ENCODE measurements at places on chromosomes 1 and 21.

GRCh38 chr21:46486481-46487126, 27.9 kb downstream of the DIP2A start:
- no peak for DNase-seq

GRCh38 chr1:12315146-12315545, 85.3 kb downstream of the VPS13D start:
- DNase-seq: no peak

DNA sequence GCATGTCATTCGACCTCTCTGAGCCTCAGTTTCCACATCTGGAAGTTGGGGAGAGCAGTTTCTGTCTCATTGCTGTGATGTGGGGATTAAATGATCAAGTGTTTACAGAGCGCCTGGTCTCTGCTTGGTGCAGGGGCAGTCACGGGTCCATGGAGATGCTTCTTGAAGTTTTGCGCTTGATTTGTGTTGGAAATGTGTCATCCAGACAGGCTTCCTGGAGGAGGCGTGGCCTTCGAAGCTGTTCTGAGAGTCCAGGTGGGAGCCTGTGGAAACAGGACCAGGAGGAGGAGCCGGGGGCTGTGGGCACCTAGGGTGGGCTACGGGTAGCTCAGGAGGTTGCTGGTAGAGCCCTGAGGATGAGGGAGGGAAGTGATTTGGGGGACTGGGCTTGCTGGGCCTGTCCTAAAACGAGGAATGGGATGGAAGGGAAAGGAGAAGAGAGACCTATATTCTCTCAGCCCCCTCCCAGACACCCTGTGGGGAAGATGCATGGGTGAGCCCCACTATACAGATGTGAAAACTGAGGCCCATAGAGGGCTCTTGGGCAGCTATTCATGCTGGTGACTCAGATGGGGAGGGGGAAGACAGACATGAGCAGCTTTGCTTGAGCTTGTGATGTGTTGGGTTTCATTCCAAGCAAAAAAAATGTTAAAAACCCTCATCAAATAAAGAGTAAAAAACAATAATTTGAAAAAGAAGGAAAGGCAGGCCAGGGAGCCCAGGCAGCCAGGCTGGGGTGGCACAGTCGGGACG, 107.2 kb upstream of the WNT4 start:
- no peak for DNase-seq

- DNase-seq: no peak
These were observed 97.4 kb upstream of the EDEM3 start for GRCh38 chr1:184851822-184852746.

GRCh38 chr1:66422804-66423203, 111.1 kb upstream of the SGIP1 start:
- DNase-seq: no peak

DNA sequence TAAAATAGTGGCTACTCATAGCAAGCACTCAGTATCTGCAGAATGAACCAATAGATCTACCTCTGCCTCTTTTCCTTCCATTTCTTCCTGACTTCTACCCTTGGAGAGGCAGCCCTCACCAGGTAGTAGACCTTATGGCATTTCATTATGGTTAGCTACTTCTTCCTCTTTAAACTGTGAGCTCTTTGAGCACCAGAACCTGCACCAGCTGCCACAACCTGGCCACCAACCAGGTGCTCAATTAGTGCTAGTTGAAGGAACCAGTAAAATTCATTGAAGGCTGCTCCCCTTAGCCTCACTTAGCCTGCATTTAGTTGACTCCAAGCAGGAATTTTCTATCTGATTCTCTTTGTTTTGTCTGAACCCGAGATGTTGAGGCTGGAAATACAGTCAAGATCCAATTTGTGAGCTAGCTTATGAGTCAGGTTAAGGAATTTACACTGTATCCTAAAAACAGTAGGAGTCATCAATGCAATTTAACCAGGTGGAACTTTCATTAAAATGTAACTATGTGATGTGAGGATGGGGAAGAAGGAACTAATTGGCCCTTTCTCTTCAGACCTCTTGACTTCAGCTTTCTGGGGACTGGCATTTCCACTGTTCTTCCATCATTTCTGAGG, 81.5 kb upstream of the UBE2U start:
- DNase-seq: no peak

- DNase-seq: no peak
These were observed 9.2 kb downstream of the POU2F1 start for GRCh38 chr1:167229719-167230385.

GRCh38 chr21:16406355-16406754, 676.6 kb downstream of the USP25 start:
- no peak for DNase-seq

- DNase-seq: no peak
These were observed 8.2 kb downstream of the LRRC8B start for GRCh38 chr1:89532866-89533265.

DNA sequence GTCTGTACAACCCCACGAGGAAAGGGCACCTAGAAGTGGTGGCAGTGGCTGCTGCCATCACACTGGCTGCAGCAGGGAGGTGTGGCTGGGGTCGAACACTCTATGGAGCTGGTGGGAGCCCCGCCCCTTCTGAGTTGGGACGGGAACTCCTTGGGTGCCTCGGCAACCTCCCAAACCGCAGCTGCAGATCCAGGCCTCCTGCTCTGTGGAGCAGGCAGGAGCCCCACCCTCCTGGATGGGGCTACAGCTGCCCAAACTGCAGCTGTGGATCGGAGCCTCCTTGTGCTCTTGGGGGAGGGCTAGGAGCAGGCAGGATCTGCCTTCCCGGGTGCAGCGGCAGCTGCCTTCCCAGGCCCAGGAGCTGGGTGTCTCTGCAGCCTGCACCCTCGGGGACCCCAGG, 38.9 kb upstream of the TARDBP start:
- no peak for DNase-seq

GRCh38 chr1:3743421-3743820, 8.8 kb upstream of the CCDC27 start:
- DNase-seq: no peak

GRCh38 chr1:232011961-232012360, 385.4 kb downstream of the DISC1 start:
- no peak for DNase-seq

DNA sequence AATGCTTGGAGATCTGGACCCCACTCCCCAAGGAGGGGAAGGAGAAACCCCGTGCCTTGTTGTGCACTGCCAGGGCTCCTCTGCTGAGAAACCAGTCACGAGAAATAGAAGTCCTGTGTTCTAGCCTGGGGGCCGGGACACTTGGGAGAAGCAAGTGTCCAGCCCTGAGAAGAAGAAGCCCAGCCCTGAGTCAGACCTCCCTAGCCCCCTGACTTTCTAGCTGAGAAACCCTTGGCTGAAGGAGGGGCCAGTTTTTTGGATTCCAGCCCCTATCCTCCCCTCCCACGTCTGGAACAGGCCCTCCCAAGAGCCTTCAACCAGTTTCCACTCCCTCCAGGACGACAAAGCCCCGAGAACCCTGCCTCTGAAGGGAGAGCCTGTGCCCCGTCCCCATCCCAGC, 100.5 kb downstream of the NAV1 start:
- no peak for DNase-seq

DNA sequence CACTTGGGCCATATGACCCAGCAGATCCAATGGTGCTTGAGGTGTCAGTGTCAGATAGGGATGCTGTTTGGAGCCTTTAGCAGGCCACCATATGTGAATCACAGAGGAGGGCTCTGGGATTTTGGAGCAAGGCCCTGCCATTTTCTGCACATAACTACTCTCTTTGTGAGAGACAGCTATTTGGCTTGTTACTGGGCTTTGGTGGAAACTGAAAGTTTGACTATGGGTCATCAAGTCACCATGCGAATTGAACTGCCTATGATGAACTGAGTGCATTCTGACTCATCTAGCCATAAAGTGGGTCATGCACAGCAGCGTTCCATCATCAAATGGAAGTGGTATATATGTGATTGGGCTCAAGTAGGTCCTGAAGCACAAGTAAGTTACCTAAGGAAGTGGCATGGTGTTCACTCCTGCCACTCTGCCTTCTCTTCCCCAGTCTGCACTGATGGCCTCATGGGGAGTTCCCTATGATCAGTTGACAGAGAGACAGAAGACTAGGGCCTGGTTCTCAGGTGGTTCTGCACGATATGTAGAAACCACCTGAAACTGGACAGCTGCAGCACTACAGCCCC, 447.3 kb downstream of the AGBL4 start:
- DNase-seq: no peak

GRCh38 chr1:179447489-179447888, 81.7 kb downstream of the AXDND1 start:
- no peak for DNase-seq

DNA sequence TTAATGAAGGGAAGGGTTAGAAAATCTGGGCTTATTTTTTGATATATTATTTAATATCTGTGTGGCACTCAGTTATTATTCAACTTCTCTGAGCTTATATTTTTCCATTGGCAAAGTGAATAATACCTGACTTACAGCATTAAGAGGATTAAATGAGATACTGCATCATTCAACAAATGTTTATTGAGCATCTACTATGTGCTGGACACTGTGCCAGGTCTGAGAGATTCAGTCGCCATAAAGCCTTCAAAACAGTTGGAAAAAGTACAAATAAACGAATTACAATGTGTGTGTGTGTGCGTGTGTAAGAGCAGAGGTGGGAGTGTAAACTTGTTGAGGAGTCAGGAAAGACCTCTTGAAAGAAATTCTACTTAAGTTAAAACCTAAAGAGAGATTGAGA, 87.9 kb upstream of the CD53 start:
- no peak for DNase-seq

- DNase-seq: no peak
These were observed 246.4 kb upstream of the POU3F1 start for GRCh38 chr1:38292969-38293368.

GRCh38 chr1:108034396-108034795, 69.4 kb upstream of the VAV3 start:
- DNase-seq: peak; percentile 31

DNA sequence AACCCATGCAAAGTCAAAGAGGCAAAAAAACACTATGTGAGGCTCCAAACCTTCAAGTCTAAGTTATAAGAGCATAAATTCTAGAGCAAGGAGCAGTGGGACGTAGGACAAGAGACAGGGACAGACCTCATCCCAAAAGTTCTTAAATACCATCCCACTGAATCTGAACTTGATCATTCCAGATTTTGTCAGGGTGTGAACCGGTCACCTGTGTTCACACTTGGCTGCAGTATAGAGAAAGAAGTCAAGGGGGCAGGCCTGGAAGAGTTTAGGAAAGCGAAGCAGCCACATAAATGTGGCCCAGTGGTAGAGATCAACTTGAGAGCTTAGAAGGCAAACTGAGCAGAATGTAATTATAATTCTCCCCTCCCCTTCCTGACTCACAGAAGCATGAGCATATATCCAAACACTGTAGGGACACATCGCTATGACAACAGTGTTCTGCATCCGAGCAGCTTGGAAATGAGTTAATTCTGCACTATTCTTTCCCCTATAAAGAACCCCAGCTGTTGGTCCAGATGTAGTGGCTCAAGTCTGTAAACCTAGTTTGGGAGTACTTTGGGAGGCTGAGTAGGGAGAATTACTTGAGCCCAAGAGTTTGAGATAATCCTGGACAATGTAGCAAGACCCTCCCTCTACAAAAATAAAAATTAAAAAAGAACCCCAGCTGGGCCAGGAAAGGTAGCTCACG, 2.7 kb downstream of the AKR7A2 start:
- no peak for DNase-seq

DNA sequence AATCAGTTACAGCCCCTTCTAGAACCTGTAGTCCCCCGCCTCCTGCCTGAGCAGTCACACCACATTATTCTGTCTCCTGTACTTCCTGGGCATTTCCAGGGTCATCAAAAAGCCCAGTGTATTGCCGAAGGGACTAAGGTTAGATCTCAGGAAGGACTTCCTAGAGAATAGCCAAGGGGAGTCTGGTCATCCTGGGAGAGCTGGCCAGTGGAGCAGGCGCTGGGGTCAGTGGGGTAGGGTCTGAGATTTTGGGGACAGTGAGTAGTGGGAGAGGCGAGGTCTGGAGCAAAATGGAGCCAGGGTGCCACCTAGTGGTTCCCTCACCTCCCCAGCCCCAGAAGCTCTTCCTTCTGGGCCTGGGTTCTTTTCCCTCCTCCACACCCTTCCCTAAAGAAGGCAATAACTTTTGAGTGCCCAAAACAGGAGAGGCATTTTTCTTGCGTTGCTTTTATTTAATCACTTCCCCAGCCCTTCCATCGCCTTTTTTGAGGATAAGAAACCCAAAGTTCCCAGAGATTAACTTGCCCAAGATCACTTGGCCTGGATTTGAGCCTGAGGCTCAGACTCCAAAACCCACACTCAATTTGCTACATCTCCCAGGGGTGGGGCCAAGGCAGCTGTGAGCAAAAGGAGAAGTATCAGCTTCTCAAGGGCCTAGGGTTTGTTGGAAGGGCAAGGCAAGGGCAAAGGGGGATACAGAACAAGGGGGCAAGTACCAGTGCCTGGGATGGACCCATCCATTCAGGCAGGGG, 7.3 kb upstream of the PMVK start:
- peak; percentile 27 for DNase-seq

DNA sequence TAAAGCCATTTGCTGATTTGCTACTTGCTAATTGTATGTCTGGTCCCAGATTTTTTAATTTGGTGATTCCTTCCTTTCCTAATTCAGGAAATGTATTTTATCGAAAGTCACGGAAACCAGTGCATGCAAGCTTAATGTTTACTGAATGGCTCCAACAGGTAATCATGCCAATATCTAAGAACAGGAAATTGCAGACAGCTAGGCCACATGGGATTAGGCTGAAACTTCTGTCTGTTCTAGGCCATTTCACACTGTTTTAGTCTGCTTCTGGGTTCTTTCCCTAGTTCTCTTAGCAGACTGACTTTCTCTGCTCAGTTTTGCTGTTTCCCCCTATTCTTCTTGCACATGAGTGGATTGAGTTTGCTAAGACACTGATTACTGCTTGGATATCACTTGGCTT, 111.4 kb downstream of the NTNG1 start:
- no peak for DNase-seq

GRCh38 chr1:58345215-58346035, 201.1 kb downstream of the OMA1 start:
- DNase-seq: no peak

DNA sequence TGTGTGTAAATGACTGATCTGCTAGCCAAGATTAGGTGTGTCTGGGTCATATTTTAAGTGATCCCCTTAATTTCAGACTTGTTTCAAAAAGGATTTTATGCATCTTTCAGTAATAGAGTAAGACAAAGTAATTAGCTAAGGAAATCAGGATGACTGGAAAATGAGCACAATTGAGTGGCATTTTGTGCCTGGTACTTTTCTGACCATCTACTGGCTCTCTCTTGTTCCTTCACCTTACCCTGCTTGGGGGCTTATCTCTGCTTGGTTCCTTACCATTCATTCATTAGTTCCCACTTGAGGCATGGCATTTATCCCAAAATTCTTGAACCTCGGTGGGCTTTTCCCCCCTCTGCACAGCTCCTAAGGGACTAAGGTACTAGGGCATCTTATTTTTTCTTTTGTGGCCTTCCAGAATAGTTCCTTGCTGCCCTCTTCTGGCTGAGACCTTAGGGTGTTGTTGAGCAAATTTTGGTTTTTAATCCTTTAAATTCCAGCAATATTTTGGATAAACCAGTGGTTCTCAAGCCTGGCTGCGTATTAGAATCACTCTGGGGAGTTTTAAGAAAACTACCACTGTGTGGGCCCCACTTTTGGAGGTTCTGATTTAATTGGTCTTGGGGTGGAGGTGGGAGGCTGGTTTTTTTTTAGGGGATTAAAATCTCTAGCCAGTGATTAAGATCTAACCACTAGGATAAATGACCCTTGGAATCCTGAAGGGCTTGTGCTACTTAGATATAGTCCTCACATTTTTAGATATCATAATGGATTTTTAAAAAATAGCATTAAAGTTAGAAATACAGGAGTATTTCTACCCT, 50.8 kb downstream of the HS2ST1 start:
- DNase-seq: peak; percentile 2

- no peak for DNase-seq
These were observed 70.6 kb upstream of the PUM1 start for GRCh38 chr1:31135973-31136600.

Measured in NCI-H748 treated with DMSO at 0.1 percent for 48 hours (cell line).